Skin of body (tissue), 3 donors: ENCODE measurements at places on chromosomes 13 and 19. TPM values are rescaled to one million over a fixed set of nuclear protein-coding genes. Genes with fewer than 3 reads are reported as not detected.

Gene PEX11G
- 1.1 TPM for total RNA-seq

GRCh38 chr19:28563964-28564921 is 648.7 kb downstream of the UQCRFS1 start:
- no peak for DNase-seq

- peak; percentile 15 for DNase-seq
Observed at GRCh38 chr13:23427342-23427843, 6.1 kb downstream of the SACS start.

Gene PSG2
- not detected for total RNA-seq
